ENCODE measurements at places on chromosomes 3 and 15. TPM values are rescaled to one million over a fixed set of nuclear protein-coding genes. Genes with fewer than 3 reads are reported as not detected.
A peak's percentile ranks its signal among the peaks of the same experiment; 100 is the strongest.

DNA sequence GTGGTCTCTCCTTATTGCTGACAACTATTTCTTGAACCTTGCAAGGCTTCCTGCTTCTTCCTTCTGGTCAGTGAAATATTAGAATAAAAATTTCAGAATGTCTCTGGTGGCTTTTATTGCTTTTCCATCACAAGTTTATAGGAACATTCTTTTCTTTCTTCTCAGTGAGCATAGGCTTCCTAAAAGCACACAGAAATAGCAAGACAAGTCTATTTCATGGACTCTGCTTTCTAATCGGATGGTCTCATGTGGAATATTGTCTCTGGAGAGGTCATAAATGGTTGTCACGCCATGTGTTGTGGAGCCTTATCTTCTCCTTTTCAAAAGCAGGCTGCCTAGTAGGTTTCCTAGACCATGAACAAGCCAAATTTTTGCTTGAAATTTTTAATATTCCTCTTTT lies 9.8 kb upstream of the PSMD6 start:
- no peak for DNase-seq

DNA sequence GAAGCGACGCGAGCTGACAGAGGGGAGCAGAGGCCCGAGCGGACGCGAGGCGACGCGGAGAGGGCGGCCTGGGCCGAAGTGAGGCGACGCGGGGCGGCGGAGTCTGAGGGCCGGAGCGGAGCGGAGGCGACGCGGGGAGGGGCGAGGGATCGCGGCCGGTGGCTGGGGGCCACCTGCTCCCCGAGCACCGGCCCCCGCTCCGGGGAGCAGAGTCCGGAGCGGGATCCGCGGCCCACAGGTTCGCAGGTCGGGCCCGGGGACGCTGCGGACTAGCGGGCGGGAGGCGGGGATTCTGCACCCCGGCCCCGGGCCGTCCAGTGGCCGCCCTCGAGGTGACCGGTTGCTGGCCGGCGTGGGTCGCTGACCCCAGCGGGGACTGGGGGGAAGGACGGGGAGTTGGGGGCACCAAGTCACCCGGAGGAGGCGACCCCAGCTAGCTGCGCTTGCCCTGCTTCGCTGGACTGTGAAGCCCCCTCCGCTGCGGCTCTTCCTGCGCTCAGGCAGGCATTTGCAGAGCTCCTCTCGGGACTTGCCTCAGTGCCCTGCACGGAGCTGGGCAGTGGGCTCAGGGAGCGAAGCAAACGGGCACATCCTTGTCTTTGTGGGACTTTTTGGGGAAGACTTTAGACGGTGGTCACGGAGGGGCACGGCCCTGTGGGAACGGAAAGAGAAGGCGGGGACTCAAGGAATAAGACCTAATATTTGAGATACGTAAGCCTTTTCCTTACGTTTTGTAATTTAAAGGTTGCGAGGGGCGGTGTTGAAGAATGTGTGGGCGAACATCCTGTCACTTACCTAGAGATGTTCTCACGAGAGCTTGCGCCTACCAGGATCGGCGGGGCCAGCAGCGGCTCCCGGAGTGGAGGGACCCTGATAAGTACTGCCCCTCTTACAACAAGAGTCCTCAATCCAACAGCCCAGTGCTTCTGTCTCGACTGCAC lies 566 bp downstream of the HMCES start:
- DNase-seq, result peak; percentile 80

REC114 gene
- total RNA-seq, result not detected

ST8SIA2 gene
- total RNA-seq, result under 0.01 TPM

DNA sequence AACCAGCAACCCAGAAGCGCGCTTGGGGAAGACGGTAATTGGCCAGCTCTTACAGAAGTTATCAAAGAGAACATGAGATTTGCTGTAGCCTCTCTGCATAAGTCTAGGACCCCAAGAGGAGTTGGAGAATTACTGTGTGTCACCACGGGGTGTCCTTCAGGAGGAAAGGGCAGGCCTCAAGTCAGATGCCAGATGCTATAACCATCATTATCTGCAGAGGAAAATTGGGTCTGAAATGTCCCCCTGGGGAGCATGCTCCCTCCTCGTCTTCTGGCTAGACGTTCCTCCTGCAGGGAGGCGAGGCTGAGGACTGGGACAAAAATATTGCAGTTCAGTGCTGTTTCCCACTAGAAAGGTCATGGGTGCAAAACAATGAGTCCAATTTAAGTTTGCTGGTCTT lies 380.5 kb upstream of the CFAP20DC start:
- no peak for DNase-seq

TMEM266 gene
- total RNA-seq, result not detected

- DNase-seq, result no peak
These were observed 364.1 kb downstream of the CGGBP1 start for GRCh38 chr3:87694678-87695077.

SNTN gene
- total RNA-seq, result not detected

DNA sequence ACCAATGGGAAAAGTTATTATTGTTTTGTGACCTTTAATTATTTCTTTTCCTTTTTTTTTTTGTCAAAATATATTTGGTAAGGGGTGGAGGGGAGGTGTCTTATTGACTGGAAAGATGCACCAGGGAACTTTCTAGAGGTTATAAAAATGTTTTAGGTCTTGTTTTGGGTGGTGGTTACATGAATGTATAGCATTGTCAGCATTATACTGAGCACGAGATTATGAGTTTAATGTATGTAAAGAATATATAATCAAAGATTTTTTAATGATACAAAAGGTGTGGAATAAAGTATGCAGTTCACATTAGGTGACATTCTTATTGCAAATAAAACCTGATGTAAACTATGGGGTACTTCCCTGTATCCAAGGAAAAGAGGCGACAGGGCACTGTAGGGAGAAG lies 23.0 kb upstream of the MAP3K13 start:
- DNase-seq, result no peak

ATP13A5 gene
- not detected for total RNA-seq

GRCh38 chr3:177284383-177284881 lies 87.2 kb upstream of the TBL1XR1 start:
- no peak for DNase-seq

DNA sequence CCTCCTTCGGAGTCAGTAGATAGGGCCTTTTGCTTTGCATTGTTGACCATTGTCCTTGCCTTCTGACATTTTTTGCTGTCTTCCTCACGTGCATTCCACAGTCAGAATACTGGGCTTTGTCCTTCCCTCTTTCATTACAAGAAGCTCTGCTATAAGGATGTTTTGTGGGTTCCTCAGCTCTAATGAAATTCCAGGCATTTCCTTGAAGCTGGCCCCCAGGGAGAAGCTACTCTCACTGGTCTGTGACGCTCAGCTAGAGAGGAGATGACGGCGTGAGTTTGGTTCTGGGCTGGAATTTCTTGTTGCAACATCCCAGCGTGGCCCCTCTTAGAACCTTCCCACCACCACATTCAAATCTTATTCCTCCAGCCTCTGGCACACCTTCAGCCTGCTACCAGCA lies 210.2 kb downstream of the TJP1 start:
- peak; percentile 39 for DNase-seq

- peak; percentile 30 for DNase-seq
These were observed 74.9 kb upstream of the CHRNB4 start for GRCh38 chr15:78715930-78716329.

DNA sequence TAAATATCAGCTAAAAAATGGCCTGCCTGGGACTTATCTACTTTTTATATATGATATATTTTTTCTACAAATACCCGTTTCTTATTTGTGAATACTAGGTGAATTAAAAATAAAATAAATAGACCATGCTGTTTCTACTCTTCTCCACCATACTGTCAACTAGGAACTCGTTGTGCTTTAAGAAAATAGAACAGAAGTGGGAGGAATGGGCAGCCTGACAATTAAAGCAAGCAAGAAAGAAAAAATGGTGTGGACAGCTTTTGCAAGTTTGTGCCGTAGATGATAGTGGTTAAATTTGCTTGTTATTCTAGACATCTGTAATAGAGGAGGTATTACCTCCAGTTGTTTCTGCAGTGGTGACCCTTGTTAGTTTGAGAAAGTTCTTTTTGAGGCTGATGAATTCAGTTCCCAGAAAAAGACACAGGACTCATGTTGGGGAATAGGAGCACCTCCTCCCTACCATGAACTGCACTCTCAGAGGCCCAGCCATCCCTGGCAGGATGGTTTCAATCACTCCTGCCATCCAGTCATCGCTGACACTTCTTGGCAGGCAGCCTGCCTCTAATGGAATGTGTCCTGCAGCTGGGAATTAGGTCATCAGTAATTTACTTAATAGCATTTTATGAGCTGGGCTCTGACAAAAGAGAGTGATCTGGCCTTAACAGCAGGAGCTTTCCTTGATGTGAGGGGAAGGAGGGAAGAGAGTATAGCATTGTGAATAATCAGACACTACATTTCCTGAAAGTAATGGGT lies 105.0 kb upstream of the GAP43 start:
- peak; percentile 77 for DNase-seq

- DNase-seq, result no peak
These were observed 40.0 kb downstream of the FMN1 start for GRCh38 chr15:33154351-33155166.

DNA sequence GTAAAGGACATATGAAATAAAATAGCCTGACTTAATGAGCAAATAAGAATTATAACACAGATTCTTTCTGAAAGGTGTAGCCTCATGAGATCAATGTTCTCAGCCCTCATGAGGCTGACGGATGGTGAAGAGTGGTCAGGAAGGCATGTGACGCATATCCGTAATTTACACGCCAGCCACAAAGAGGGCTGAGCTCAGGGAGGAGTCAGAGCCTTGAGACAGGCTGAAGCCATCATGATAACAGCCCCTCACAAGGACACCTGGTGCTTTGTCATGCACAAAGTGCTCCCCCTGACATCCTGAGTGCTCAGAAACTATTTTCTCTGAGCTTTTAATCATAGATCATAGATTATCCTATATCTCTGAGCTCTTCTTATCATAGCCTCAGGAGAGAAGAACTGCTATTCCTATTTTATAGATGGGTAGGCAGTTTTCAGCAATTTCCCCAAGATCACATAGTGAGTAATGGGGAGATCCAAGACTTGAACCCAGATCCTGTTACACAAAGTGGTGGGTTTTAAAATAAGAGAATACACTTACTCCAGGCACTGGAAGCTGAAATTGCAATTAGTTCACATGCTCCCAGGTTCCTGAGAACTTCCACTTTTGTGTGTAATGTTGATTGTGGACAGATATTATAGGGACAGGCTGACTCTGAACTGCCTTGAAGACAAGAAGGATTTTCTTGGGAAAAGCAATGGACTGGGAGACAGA lies 267.1 kb downstream of the RPLP1 start:
- peak; percentile 19 for DNase-seq

CISH gene
- total RNA-seq, result 0.51 TPM

- no peak for DNase-seq
These were observed 22.1 kb downstream of the CNTN3 start for GRCh38 chr3:74592359-74592758.

GRCh38 chr3:111476701-111477100 lies 65.3 kb upstream of the CD96 start:
- no peak for DNase-seq

GRCh38 chr15:35450492-35450891 lies 95.5 kb downstream of the DPH6 start:
- peak; percentile 13 for DNase-seq

SORD gene
- 3.6 TPM for total RNA-seq

CYP11A1 gene
- total RNA-seq, result not detected

FEZF2 gene
- total RNA-seq, result not detected

MYZAP gene
- 82.5 TPM for total RNA-seq

DNA sequence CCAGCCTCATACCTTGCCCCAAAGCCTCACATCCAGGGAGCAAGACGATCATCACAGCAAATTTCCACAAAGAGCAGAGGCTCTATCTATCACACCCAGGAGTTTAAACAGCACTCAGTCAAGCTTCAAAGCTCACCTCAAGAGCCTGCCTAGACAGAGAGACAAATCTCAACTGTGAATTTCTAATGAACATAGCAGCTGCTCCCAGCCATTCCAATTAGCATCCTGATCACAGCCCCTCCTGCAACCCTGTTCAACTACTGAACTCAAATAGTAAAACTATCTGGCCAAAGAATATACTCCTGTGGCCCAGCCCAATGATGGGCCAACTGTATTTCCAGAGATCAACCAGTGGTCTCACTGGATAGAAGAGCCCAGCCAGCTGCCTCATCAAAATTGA lies 269.8 kb downstream of the CTNNB1 start:
- DNase-seq, result no peak

NR2E3 gene
- total RNA-seq, result 0.05 TPM

GRCh38 chr15:39898317-39898716 lies 21.7 kb downstream of the GPR176 start:
- DNase-seq, result no peak

GRCh38 chr3:152109038-152109437 lies 159.7 kb upstream of the MBNL1 start:
- no peak for DNase-seq

PRTG gene
- 7.5 TPM for total RNA-seq

DNA sequence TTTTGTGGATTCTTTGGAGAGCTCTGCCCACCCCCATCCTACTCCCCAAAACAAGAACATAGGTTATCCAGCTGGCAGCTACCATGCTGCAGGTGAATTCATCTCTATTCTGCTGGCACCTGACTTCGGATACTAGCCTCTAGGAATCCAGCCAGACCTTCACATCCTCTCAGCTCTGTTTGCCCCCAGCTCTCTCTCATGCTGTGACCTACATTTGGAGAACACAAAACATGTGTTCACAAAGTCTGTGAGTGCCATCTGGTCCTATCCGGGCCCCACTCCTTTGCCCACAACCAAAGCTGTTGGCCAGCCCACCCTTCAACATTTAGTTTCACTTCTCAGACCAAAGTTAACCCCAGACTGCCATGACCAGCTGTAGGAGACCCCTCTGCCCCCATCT lies 89.4 kb upstream of the C3orf80 start:
- DNase-seq, result no peak

DNA sequence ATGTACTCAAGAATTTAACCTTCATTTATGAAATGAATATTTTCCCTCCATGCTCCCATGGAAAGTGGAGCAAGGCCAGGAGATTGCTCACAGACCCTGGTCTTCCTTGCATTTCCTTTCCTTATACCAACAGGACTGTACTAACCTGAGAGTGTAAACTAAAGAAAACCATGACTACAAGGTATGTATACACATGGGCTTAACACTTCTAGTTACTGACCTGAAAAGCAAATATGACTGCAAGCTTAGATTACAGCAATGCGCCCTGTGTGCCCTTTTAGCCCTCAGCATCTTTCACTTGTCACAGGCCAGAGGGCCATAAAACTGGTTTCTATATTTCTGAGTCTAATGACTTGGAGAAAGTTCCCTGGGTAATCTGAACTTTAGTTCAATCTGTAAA lies 52.1 kb downstream of the NEK10 start:
- DNase-seq, result no peak

PPP1R14D gene
- not detected for total RNA-seq

GRCh38 chr3:158152186-158152585 lies 42.3 kb downstream of the RSRC1 start:
- peak; percentile 51 for DNase-seq

DNA sequence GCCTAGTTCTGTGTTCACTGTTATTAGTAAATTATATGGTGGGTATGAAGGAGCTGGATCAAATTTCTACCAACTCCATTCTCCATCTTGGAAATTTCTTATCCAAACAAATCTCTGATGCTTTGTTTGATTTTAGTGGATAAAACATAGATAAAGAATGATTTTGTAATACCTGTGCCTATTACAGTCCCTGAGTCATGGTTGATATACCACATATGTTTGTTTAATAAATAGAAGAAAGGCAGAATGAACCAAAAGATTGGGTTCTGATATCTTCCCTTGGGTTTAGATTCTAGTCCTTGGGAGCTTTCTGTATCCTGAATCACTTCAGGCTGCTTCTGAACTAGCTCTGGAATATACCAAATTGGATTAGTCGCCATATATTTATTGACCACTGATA lies 203.6 kb downstream of the PDCD6IP start:
- DNase-seq, result no peak

- DNase-seq, result no peak
These were observed 32.0 kb downstream of the RUVBL1 start for GRCh38 chr3:128091586-128091985.

ZNF80 gene
- total RNA-seq, result not detected

GRCh38 chr15:48803877-48804276 lies 7.0 kb downstream of the CEP152 start:
- no peak for DNase-seq

All from dermis blood vessel endothelial cell (primary cell).